ENCODE measurements at places on chromosomes 5 and 9.

DNA sequence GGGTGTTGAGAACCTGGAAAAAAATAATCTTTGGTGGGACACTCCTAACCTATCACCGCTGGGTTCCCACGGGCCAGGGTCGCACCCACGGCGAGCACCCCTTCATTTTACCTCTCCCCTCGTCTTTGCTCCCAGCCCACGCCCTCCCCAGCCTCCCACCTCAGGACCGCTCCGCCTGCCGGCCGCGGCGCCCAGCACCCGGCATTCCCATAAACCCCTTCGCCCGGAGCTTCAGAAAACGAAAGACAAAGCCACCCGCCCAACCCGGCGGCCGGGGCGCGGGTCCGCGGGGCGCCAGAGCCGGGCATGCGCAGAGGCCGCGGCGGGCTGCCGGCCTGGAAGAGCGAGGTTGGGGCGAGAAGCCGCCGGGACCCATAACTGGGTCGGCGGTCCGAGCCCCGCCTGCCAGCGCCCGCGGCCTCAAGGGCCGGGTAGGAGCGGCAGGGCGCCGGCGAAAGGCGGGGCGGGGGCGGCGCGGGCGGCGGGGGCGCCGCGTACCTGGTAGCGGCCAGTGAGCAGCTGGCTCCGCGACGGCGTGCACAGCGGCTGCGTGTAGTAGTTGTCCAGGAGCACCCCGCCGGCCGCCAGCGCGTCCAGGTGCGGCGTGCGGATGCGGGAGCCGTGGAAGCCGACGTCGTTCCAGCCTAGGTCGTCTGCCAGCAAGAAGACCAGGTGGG is 533 bp downstream of the ARSB start:
- peak; percentile 84 for DNase-seq

DNA sequence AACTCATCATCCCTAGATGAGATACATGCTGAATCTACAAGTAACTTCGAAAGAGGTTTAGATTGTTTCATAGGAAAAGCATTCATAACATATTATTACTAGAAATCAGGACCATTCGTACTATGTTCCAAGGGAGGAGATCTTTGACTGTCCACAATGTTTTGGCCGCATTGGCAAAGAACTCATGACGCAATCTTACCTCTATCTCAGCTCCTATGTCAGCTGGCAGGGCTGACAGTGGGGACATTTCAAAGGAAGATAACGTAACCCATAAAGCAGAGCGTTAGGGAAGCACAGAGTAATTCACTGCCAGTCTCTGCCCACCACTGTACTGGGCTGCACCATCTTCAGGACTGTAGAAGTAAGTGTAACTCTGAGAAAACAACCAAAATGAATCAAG is 69.7 kb downstream of the EFNA5 start:
- DNase-seq: no peak

- no peak for DNase-seq
Observed at GRCh38 chr5:65736011-65736410, 14.0 kb downstream of the NLN start.

DNA sequence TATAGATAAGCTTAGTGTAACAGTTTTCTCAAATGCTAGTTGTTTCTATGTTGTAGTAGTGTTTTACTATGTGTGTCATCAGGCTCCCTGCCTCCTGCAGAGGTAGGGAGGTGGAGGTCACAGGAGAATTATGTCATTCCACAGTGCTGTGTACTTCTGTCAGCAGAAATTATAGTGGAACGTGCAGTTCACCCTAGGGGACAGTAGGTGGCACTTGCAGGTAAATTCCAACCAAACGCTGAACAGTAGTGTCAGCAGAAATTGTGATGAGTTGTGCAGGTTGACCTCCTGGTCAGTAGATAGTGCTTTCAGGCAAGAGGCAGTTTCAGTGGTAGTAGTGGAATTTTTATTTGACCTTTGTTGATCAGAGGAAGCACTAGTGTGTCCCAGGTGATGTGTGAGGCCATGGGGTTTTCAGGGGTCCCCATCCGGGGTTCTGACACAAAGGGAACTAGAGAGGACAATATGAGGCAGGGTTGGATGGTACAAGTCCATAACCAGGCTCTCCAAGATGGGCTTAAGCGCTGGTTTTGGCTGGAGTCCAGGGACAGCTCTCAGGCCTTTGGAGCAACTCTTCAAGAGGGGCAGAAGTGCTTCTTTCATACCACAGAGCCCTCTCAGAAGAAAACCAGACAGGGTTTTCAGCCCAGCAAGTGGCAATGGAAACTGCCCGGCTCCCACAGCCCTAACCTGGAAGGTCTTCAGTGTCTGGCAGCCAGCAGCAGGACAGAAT is 402.9 kb downstream of the CYLC2 start:
- DNase-seq: peak; percentile 24

- DNase-seq: no peak
Observed at GRCh38 chr9:625613-626012, 215.9 kb upstream of the DMRT1 start.

- no peak for DNase-seq
Observed at GRCh38 chr9:100581661-100582060, 3.8 kb downstream of the CAVIN4 start.
